Thymus (tissue), 14 donors: ENCODE measurements at places on chromosomes 7 and 10.

- H3K4me3 ChIP-seq: peak overlapping the region; percentile 61
- DNase-seq: peak; percentile 83
- H3K27ac ChIP-seq: peak overlapping the region; percentile 89
Observed at GRCh38 chr7:150974468-150975391, 3.4 kb downstream of the KCNH2 start.

DNA sequence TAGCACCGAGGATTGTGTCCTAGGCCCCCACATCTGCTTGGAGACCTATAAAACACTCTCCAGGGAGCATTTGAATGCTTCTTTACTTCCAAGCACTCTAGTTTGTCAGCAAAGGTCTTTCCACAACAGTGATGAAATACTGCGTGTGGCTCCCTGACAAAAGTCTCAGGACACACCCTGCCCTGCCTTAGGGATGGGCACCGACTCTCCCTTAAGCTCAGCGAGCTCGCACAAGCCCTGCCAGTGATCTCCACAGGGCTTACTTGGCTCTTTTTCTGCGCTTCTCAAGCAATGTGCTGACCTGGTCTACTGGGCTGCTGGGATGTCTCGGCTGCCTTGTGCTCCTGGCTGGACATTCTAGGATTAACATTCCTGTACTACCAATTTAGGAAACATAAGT, 84.3 kb upstream of the MPP7 start:
- no peaks in the 10 kb centered on the region for H3K36me3 ChIP-seq
- no peak overlapping the region for H3K4me3 ChIP-seq
- no peaks in the 10 kb centered on the region for H3K4me1 ChIP-seq

GRCh38 chr10:113982296-113982695, 61.4 kb upstream of the ADRB1 start:
- no peaks in the 10 kb centered on the region for H3K36me3 ChIP-seq
- DNase-seq: no peak
- no peak overlapping the region for H3K4me3 ChIP-seq
- peaks cover 17% of the 10 kb centered on the region for H3K4me1 ChIP-seq
- H3K27me3 ChIP-seq: peaks cover 14% of the 10 kb centered on the region

GRCh38 chr10:16795410-16796073, 21.7 kb downstream of the RSU1 start:
- H3K4me3 ChIP-seq: no peak overlapping the region
- no peaks in the 10 kb centered on the region for H3K36me3 ChIP-seq
- H3K27ac ChIP-seq: no peak overlapping the region

GRCh38 chr10:107915215-107915610, 750.7 kb upstream of the SORCS1 start:
- no peaks in the 10 kb centered on the region for H3K4me1 ChIP-seq
- no peak for DNase-seq
- no peaks in the 10 kb centered on the region for H3K36me3 ChIP-seq
- peaks cover 21% of the 10 kb centered on the region for H3K27me3 ChIP-seq

- H3K36me3 ChIP-seq: no peaks in the 10 kb centered on the region
- no peak overlapping the region for H3K4me3 ChIP-seq
- H3K27me3 ChIP-seq: no peaks in the 10 kb centered on the region
- H3K4me1 ChIP-seq: no peaks in the 10 kb centered on the region
Observed at GRCh38 chr7:68088879-68089278, 1092.2 kb downstream of the TYW1 start.

GRCh38 chr10:98323221-98324164, 55.5 kb upstream of the LOXL4 start:
- no peak overlapping the region for H3K27ac ChIP-seq
- H3K4me1 ChIP-seq: no peaks in the 10 kb centered on the region
- peaks cover 27% of the 10 kb centered on the region for H3K27me3 ChIP-seq
- no peak overlapping the region for H3K4me3 ChIP-seq

- no peaks in the 10 kb centered on the region for H3K4me1 ChIP-seq
- DNase-seq: no peak
- no peak overlapping the region for H3K4me3 ChIP-seq
- H3K27ac ChIP-seq: no peak overlapping the region
- no peaks in the 10 kb centered on the region for H3K36me3 ChIP-seq
Observed at GRCh38 chr7:12949060-12949931, 261.9 kb downstream of the ARL4A start.

DNA sequence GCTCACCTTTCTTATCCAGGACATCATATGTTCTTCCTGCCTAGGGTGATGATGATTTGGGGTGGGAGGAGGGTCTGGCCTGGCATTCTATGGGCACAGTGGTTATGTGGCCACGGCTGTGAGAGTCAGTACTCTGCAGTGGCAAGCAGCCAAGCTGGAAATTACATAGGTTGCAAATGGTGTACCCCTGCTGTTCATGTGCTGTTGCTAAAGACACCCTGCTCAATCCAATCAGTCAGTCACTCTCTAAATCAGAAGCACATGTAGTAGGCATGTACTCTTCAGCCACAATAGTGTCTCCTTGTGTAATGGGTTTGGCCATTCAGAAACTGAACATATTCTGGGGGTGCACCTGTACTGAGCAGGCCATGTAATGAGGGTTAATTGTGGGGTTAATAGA, 449.1 kb upstream of the ANKRD30A start:
- DNase-seq: no peak
- H3K36me3 ChIP-seq: no peaks in the 10 kb centered on the region
- H3K4me1 ChIP-seq: no peaks in the 10 kb centered on the region
- H3K27me3 ChIP-seq: no peaks in the 10 kb centered on the region
- no peak overlapping the region for H3K4me3 ChIP-seq

GRCh38 chr7:78018641-78019446, 220.3 kb downstream of the PHTF2 start:
- peak overlapping the region; percentile 36 for H3K27ac ChIP-seq
- no peak overlapping the region for H3K4me3 ChIP-seq
- peak; percentile 33 for DNase-seq

DNA sequence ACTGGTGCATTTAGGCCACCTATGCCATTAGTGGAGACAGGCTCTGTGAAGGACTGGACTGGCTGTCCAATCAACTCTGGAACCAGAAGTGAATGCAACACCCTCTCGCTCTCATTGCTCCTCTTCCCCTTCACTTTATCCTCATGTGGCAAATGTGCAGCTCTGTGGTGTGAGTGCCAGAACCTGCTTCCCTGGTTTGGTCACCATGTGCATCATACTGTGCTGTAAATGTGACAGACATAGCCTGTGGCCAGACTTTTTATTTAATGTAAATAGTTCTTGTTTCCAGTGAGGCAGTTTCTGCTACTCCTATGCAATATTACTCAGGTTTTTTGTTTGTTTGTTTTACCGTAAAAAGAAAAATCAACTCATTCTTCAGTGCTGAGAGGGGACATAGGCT, 73.0 kb upstream of the PPP1R9A start:
- DNase-seq: no peak
- no peaks in the 10 kb centered on the region for H3K4me1 ChIP-seq
- H3K36me3 ChIP-seq: no peaks in the 10 kb centered on the region
- no peak overlapping the region for H3K4me3 ChIP-seq

- no peaks in the 10 kb centered on the region for H3K27me3 ChIP-seq
- H3K36me3 ChIP-seq: peaks cover 2% of the 10 kb centered on the region
- no peak overlapping the region for H3K4me3 ChIP-seq
- DNase-seq: no peak
- no peak overlapping the region for H3K27ac ChIP-seq
Observed at GRCh38 chr10:112583236-112583939, 136.4 kb downstream of the VTI1A start.

- no peaks in the 10 kb centered on the region for H3K27me3 ChIP-seq
- peaks cover 4% of the 10 kb centered on the region for H3K4me1 ChIP-seq
- H3K4me3 ChIP-seq: no peak overlapping the region
- no peak for DNase-seq
- no peaks in the 10 kb centered on the region for H3K36me3 ChIP-seq
Observed at GRCh38 chr7:422191-422885, 97.3 kb downstream of the PDGFA start.

GRCh38 chr7:140229591-140230515, 53.1 kb upstream of the KDM7A start:
- H3K4me3 ChIP-seq: peak overlapping the region; percentile 51
- H3K27me3 ChIP-seq: no peaks in the 10 kb centered on the region
- H3K36me3 ChIP-seq: no peaks in the 10 kb centered on the region
- peak; percentile 94 for DNase-seq
- peak overlapping the region; percentile 97 for H3K27ac ChIP-seq

DNA sequence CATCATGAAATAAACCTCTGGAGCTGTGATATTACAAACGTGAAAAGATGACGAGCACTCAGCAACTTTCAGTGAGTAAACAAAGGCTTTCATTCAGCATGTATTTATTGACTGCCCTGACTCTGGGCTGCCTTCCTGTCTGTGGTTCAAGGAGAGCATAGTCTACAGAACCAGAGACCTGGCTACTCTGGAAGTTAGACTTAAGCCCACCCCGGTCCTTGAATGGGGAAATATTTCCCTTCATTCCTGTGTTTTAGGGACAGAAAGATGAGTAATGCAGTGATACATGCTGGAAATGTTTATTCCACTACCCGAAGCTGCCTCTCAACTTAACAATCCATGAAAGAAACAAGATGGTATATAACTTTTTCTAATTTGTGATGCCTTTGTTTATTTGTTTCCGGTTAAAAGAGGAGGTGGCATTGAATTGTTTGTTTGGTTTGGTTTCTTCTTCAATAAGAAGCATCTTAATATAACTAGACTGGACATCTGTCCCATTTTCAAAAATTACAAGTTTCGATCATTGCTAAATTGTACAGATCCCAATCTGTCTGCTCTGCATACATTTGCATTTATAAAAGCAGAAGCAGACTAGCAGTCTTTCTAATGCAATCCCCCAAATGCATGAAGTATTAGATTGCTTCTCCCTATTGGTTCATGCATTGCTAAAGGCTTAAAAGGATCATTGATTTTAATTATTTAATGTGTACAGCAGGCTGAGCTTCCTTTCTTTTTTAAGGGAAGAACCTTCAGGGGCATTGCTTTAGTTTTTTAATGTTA, 57.7 kb downstream of the TRUB1 start:
- H3K4me3 ChIP-seq: no peak overlapping the region
- DNase-seq: no peak
- no peaks in the 10 kb centered on the region for H3K4me1 ChIP-seq
- H3K27me3 ChIP-seq: no peaks in the 10 kb centered on the region
- H3K27ac ChIP-seq: no peak overlapping the region

- H3K36me3 ChIP-seq: peaks cover 23% of the 10 kb centered on the region
- H3K27me3 ChIP-seq: no peaks in the 10 kb centered on the region
- DNase-seq: no peak
- H3K4me3 ChIP-seq: no peak overlapping the region
- peaks cover 61% of the 10 kb centered on the region for H3K4me1 ChIP-seq
Observed at GRCh38 chr10:102783568-102783967, 39.8 kb downstream of the WBP1L start.

GRCh38 chr7:32937344-32938174, 19.7 kb upstream of the FKBP9 start:
- peaks cover 21% of the 10 kb centered on the region for H3K27me3 ChIP-seq
- DNase-seq: no peak
- H3K27ac ChIP-seq: no peak overlapping the region

DNA sequence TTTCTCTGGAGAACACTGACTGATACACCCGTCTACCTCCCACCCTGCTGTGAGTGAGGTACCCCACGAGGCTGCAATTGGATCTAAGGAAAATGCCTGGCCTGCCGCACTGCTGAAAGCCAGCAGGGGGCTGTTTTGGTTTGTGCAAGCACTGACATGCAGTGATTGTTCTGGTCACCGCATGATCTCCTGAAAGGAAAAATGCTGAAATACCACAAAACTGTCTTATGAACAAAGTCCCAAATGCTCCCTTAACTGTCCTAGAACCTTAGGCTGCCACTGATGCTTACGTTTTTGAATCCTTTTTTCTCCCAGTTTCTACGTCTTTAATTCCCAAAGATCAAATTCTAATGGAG, 132.7 kb downstream of the JCAD start:
- H3K4me3 ChIP-seq: no peak overlapping the region
- no peaks in the 10 kb centered on the region for H3K27me3 ChIP-seq
- no peaks in the 10 kb centered on the region for H3K36me3 ChIP-seq
- H3K4me1 ChIP-seq: peaks cover 3% of the 10 kb centered on the region
- H3K27ac ChIP-seq: no peak overlapping the region
